Cerebellum (tissue), 4 donors: ENCODE measurements at places on chromosomes 6 and 20.

DNA sequence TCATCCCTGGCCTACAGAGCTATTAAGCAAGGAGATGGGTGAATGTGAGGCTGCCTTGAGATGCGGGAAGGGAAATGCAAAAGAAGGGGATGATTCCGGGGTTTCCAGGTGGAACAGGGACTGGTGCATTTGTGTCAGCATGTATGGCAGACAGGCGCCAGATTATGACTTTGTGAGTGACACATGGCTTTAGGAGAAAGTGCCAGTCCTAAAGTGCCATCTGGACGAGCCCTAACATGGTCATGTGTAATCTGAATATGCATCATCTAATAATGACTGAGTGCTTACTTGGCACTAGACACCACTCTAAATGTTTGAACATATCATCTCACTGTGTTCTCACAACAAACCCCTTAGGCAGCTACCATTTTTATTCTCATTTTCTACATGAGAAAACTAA, 195.0 kb upstream of the TSHZ2 start:
- DNase-seq, result no peak

DNA sequence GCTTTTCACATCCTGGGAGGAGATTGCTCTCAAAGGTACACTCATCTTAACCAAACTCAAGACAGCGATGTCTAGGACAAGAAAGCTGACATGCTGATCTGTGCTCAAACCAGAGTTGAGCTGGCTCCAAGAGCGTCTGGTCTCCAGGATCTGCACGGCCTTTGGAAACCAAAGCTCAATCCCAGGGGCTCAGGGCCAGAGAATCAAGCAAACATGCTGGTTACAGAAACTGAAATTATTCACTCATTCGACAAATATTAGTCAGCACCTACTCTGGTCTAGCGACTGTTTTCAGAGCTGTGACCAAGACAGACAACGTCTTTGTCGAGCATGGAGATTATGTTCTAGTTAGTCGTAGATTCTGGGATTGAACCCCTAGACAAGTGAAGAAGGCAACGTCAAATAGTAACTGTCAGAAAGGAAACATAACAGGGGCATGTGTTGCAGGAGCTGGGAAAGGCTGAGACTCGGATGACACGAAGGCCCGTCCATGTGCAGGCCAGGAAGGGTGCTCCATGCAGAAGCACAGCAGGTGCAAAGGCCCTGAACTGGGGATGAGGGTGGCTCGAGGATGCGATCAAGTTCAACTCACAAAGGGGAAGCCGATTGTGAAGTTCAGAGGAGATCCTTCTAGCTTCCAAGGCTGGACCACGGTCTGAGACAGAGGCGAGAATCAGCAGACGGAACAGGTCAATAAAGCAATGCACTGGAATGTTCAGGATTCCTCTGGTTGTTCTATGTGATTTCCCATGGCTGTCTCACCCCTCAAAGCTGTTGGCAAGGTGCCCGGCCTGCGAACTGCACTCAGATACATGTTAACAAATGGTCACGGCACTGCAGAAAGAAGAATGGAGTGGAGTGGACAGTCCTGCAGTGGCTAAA, 12.5 kb upstream of the PCK1 start:
- DNase-seq, result no peak

DNA sequence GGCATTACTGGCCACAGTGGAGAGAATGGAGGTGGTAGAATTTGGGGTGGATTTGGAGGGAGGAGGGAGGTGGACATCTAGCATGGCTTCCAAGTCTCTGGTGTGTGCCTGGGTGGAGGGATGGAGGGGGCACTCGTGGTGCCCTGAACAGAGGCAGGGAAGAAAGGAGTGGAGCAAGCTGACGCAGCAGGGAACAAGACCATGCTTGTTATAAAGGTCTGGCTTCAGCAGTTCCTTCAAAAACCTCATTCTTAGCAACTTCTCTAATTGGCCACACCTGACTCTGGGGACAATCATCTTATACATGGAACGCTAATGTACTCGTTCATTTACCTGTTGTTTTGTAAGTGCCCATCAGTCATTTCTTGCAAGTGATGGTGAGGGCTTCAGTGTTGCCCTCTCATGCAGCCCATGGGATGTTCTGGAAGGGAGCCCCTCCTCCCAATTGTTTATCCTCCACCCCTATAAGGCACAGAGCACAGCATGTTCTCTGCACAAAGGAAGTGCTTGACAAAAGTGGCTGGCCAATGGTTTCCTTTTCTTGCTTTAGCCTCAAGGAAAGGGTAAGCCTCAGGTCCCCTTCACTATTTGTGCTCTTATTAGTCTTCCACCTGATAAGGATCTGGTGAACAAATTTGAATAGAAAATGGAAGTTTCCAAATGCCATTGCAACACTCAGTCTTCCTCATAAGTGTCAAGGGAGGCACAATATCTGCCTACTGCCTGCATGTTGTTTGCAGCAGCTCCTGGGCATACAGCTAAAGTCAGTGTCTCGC, 39.3 kb downstream of the GFOD1 start:
- DNase-seq, result no peak

DNA sequence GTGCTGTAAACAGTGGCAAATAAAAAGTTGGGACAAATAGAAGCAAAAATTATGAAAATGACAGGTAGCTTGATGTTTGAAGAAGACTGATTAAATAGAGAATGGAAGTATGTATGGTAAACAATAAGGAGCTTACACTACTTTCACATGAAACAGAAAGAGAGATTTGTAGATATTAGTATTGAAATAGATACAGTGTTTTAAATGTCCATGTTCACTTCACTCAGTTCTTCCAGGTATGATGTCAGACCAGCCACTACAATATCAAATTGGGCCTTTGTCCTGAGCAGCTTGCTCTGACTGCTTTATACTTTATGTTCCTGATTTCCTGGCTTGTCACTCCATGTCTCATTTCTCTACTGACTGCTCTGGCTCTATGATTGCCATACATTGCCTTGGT, 107.5 kb downstream of the CENPW start:
- no peak for DNase-seq

DNA sequence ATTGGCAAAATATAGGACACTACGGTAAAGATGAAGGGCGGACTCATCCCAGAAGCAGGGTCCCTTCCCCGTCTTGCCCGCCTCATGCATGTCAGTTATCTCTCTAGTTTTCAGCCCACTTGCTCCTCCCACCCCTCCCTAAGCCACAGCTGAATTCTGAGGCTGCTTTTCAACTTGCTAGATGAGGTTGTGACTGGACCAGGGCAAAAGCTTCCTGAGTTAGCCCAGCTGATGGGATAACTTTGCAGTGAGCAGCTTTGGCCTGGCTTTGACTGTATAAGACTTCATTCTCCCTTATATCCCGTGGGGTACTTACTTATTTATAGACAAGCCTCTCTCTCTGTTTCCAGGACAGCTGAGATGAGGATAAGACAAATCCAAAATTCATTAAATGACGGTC, 23.2 kb downstream of the GHRH start:
- DNase-seq, result no peak

- peak; percentile 82 for DNase-seq
Observed at GRCh38 chr6:125574604-125575003, 174.8 kb upstream of the HEY2 start.

- no peak for DNase-seq
Observed at GRCh38 chr20:21498635-21499034, 15.2 kb downstream of the NKX2-2 start.

- no peak for DNase-seq
Observed at GRCh38 chr6:105135907-105136430, 43.8 kb downstream of the POPDC3 start.

GRCh38 chr6:166862978-166863530, 93.3 kb downstream of the RNASET2 start:
- DNase-seq, result no peak

GRCh38 chr6:48067886-48068277, 43.1 kb downstream of the PTCHD4 start:
- no peak for DNase-seq
